Cerebellar nuclear complex (tissue), 1 donor: ENCODE measurements at places on chromosomes 13 and 19.

- DNase-seq: no peak
These were observed 27.8 kb downstream of the MBNL2 start for GRCh38 chr13:97249796-97250495.

DNA sequence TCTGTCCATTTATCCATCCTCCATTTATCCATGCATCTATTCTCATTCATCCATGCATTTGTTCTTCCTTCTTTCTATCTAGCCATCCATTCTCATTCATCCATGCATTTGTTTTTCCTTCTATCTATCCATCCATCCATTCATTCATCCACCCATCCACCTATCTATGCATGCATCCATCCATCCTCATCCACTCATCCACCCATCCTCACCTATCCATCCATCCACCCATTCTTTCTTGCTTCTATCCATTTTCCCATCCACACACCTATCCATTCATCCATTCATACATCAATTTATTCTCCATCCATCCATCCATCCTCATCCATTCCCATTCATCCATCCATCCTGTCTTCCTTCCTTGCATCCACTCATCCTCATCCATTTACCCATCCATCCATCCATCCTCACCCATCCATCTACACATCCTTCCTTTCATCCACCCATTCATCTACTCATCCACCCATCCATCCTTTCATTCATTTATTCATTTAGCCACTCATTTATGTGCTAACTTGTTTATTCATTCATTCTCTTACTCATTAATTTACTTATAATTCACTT lies 20.3 kb downstream of the ACTL9 start:
- no peak for DNase-seq

DNA sequence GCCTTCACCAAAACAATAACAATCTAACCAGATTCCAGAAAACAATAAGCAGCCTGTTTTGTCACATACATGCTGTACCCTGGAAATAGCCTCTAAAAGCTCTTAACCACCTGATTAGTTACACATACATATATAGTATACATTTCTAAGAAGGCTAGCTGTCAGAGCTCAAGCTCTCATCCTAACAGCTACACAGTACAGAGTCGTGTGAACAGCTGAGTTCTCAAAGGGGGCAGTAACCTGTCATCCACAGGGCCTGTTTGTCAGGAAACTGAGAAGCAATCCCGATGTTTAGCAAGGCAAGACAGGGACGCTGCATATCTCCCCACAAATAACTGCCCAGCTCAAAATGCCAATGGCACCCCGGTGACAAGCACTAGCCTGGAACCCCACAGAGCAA lies 56.9 kb downstream of the STK24 start:
- no peak for DNase-seq

DNA sequence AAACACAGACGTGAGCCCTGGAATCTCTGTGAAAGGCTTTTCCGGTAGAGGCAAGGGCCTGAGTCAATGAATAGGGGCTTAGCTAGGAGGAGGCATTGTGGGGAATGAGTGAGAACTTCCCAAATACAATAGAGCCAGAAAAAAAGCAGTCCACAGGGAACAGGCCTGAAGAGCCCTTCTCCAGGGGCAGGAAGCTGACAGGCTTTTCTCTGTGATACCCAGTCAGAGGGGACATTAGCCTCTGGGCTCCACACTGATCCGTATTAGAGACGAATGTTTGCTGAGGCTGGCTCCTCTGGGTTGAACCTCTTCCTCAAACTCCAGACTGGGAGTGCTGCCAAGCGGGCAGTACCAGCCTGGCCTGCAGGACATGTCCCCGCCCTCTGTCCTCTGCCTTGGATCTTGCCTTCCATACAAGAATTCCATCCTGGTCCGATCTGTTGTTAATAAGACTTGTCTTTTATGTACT lies 2.3 kb downstream of the DHRS12 start:
- no peak for DNase-seq

GRCh38 chr13:67515895-67516294 lies 285.8 kb upstream of the PCDH9 start:
- DNase-seq: no peak

GRCh38 chr13:110268061-110268460 lies 38.9 kb downstream of the COL4A1 start:
- no peak for DNase-seq

DNA sequence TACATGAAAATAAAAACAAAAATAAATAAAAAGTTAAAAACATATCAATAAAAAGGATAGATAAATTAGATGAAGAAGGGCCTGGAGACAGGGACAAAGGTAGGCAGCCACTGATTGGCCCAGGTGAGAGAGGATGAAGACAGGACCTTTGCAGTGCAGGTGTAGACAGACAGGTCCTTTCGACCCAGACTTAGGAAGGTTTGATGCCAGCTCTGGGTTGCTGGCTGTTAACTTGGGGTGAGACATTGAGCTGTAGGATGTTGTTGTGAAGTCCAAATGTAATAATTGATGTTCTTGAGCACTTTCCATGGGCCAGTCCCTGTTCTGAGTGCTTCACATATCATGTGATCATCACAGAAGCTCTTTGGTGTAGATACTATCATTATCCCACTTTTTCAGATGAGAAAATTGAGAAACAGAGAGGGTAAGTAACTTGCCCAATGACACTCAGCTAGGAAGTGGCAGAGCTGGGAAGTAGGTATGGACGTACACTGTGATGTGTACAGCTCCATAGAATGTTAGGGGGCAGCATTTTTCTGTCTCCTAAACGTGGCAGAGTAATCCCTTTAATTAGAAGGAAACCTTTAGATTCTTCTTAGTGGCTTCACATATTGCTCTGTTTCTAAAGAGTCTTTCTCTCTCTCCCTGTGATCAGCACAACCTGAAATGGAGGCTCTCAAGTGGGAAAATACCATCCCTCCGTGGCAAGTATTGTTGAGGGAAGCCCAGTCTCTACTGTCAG lies 76.0 kb upstream of the STK24 start:
- DNase-seq: no peak

- DNase-seq: no peak
These were observed 172.9 kb upstream of the UBL3 start for GRCh38 chr13:30023196-30023895.

GRCh38 chr13:89610881-89611280 lies 1736.6 kb upstream of the MIR17HG start:
- no peak for DNase-seq

DNA sequence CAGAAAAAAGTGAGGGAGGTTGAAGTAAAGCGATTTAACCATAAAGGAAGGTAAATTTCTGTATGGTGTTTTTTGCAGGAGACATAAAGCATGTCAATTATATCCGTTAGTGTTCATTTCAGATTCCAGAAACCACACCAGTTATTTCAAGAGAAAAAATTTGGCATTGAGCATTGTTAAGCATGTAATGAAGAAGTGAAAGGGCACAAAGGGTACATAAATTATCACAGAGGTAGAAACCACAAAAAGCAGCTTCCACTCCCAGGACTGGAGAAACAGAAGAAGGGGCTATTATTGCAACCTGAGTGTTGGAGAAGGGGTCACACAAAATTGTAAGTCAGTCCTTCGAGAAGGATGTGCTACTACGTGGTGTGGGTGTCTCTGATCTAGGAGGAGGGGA lies 72.2 kb upstream of the DACH1 start:
- no peak for DNase-seq

DNA sequence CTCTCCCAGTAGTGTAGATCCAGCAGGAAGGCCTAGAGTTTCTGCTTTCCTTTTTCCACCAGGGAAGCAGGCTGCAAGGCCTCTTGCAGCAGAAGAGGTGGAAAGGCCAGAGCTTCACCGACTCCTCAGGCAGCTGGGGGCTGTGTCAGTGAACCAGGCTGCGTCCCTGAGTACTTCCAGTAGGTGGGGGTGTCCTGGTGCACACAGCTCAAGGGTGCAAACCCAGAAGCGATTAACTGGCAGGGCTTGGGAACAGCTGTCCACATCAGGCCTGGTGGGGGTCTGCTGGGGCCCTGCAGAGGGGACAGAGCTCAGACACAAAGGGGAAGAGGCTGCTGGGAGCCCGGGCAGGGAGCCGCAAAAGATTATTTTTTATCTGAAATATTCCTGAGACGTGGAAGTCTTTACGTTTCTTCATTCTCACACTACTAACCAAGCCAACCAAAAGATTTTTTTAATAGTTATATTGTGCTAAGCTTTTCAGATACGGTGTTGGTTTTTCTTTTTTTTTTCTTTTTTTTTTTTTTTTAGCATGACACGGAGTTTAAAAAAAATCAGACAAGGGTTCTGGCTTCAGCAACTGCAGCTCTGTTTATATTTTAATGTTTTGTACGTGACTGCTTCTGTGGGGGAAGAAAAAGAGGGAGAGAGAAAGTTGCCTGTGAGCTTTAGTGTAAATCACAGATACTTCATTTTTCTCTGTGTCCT lies 11.0 kb downstream of the TSHZ3 start:
- no peak for DNase-seq

- no peak for DNase-seq
These were observed 14.4 kb upstream of the NPAS1 start for GRCh38 chr19:47005164-47005641.

- no peak for DNase-seq
These were observed 5.5 kb downstream of the CCDC124 start for GRCh38 chr19:17938092-17938845.

- DNase-seq: no peak
These were observed 86.5 kb downstream of the TSHZ3 start for GRCh38 chr19:31262725-31263191.

DNA sequence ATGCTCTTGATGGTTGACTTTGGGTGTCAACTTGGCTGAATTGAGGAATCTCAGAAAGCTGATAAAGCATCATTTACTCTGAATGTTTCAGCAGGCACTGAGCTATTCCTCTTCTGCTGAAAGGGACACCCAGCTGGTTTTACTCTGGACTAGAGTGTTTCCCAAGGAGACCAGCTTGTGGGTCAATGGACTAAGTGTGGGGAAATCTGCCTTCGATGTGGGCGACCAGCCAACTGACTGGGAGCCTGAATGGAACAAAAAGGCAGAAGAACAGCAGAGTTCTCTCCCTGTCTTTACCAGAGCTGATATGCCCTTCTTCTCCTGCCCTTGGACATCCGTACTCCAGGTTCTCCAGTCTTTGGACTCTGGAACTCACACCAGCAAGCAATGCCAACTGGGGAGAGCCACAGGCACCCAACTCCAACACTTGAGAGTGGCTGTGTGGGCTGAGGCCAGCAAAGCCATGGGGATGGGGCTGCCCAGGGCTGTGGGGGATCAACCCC lies 32.2 kb downstream of the MRPL57 start:
- no peak for DNase-seq

GRCh38 chr13:54965881-54966280 lies 1937.3 kb downstream of the OLFM4 start:
- DNase-seq: no peak

DNA sequence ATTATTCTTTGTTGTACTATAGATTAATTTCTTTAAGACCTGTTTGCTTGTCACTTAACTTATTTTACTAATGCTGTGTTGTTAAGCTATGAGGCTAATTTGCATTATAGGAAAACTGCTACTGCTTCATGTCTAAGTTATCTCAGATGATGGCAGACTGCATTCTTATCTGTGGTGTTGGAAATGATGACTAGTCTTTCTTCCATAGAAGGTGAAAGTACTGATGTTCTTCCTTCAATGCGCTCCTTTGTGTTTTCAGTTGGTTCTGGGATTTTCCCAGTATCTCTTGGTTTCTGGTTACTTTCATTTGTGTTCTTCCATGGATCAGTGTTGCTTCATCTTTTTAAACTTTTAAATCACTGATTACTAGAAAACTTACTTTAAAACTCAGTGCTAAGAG lies 46.9 kb downstream of the TPP2 start:
- DNase-seq: no peak

GRCh38 chr13:28313579-28313978 lies 175.2 kb downstream of the PAN3 start:
- no peak for DNase-seq

GRCh38 chr19:28614634-28615545 lies 598.1 kb downstream of the UQCRFS1 start:
- no peak for DNase-seq

- DNase-seq: no peak
These were observed 2.4 kb downstream of the NCAN start for GRCh38 chr19:19214159-19214490.

GRCh38 chr13:78602561-78603239 lies 652 bp downstream of the POU4F1 start:
- DNase-seq: no peak

DNA sequence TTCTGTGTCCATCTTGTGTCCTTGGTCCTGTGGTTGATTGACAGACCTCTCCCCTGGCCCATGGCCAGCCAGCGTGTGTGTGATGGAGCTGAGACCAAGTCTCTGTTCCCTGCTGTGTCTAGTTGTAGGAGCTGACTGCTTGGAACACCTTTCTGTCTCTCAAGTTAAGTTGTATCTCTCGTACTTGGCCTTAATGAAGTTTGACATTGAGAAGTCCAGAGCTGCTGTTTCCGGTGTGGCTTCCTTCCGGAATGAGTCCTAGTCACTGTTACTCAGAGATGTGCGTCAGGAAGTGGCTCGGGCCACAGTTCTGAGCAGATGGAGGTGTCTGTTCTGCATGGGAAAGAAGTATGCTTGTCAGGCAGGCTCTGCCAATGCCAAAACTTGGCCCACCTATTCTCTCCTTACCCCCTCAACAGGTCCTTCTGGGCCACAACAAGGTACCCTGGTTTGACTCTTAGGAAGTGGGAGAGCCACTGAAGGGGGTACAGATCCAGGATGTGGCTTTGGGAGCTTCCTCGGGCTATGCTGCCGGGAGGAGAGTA lies 54.3 kb downstream of the GATAD2A start:
- no peak for DNase-seq

- no peak for DNase-seq
These were observed 12.7 kb downstream of the ZNF574 start for GRCh38 chr19:42088471-42089190.

GRCh38 chr13:62432906-62433305 lies 1017.3 kb upstream of the PCDH20 start:
- no peak for DNase-seq

- DNase-seq: no peak
These were observed 54.3 kb downstream of the NWD1 start for GRCh38 chr19:16773939-16774338.

- peak; percentile 51 for DNase-seq
These were observed 46.4 kb downstream of the CELF5 start for GRCh38 chr19:3270902-3271301.

- DNase-seq: no peak
These were observed 48.6 kb downstream of the SOX1 start for GRCh38 chr13:112115403-112116091.

- no peak for DNase-seq
These were observed 35.5 kb upstream of the KLF12 start for GRCh38 chr13:74169676-74170075.

DNA sequence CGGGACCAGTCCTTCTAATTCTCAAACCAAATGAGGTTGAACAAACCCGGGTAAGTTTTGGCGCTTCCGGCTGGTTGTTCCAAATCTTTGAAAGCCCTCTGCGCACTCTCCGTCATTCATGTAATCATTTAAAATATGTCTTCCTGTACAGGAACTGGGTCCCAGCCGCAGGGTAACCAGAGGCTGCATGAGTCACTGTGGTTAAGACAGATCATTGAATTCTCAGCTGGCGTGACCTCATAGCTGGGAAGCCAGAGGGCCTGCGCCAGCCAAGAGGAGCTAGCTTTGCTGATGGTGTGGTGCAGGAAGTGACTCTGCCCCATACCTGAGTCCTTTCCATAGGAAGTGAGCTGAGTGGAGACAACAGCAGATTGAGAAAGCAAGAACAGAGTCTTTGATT lies 135.2 kb downstream of the TSHZ3 start:
- no peak for DNase-seq

GRCh38 chr19:15379999-15380647 lies 536 bp upstream of the AKAP8 start:
- DNase-seq: no peak

GRCh38 chr19:46954993-46955812 lies 64.4 kb upstream of the NPAS1 start:
- DNase-seq: no peak
